IMR-90 (cell line): ENCODE measurements at places on chromosomes 11 and 22. TPM values are rescaled to one million over a fixed set of nuclear protein-coding genes. Genes with fewer than 3 reads are reported as not detected.

The TSSK2 gene
- total RNA-seq: not detected in 2 replicates

The COPB1 gene
- 341 and 415 TPM in 2 replicates for total RNA-seq

The PANX3 gene
- not detected in 2 replicates for total RNA-seq

The SIK2 gene
- total RNA-seq: 7.9 and 8.6 TPM in 2 replicates

The RPS13 gene
- 548 and 1,189 TPM in 2 replicates for total RNA-seq

The TTC36 gene
- total RNA-seq: not detected in 2 replicates

The PDGFB gene
- total RNA-seq: not detected in 2 replicates

The ANGPTL5 gene
- total RNA-seq: not detected in 2 replicates

The MPZL3 gene
- total RNA-seq: 0.36 and 0.56 TPM in 2 replicates

The SCT gene
- total RNA-seq: not detected in 2 replicates

The EMID1 gene
- total RNA-seq: 0.28 and 0.54 TPM in 2 replicates

The TENM4 gene
- 9.0 and 9.2 TPM in 2 replicates for total RNA-seq

The MAJIN gene
- total RNA-seq: not detected in 2 replicates

The TMEM45B gene
- total RNA-seq: not detected in 2 replicates

The APOA5 gene
- total RNA-seq: not detected in 2 replicates

The GTSE1 gene
- total RNA-seq: 5.8 and 5.9 TPM in 2 replicates

The HTR3B gene
- total RNA-seq: not detected in 2 replicates

The SCGB1C1 gene
- total RNA-seq: not detected in 2 replicates

The A4GALT gene
- 1.6 and 1.9 TPM in 2 replicates for total RNA-seq

The DGCR6 gene
- 0.54 and 0.56 TPM in 2 replicates for total RNA-seq

The TEX12 gene
- not detected in 2 replicates for total RNA-seq

The MFRP gene
- not detected in 2 replicates for total RNA-seq

The SLC22A25 gene
- total RNA-seq: not detected in 2 replicates

The NLRP6 gene
- not detected in 2 replicates for total RNA-seq

The SHANK2 gene
- 0.83 and 1.6 TPM in 2 replicates for total RNA-seq

The STIP1 gene
- 363 and 489 TPM in 2 replicates for total RNA-seq

The OR8D4 gene
- total RNA-seq: not detected in 2 replicates

The ARAP1 gene
- total RNA-seq: 37.6 and 38.0 TPM in 2 replicates

The GGTLC2 gene
- not detected in 2 replicates for total RNA-seq

The C11orf86 gene
- total RNA-seq: not detected in 2 replicates

The C22orf31 gene
- total RNA-seq: not detected in 2 replicates

The PLXNB2 gene
- 73.1 and 84.7 TPM in 2 replicates for total RNA-seq
